ENCODE measurements at places on chromosomes 6 and 20. TPM values are rescaled to one million over a fixed set of nuclear protein-coding genes. Genes with fewer than 3 reads are reported as not detected.

GRCh38 chr6:135630789-135631376 lies 133.3 kb upstream of the AHI1 start:
- no peak for DNase-seq

- DNase-seq: no peak
Observed at GRCh38 chr20:24825591-24825990, 123.5 kb upstream of the CST7 start.

- DNase-seq: peak; percentile 37
Observed at GRCh38 chr6:43891072-43891870, 121.3 kb downstream of the VEGFA start.

- DNase-seq: no peak
Observed at GRCh38 chr20:62148908-62149314, 5.3 kb downstream of the SS18L1 start.

ERVFRD-1 gene
- total RNA-seq: 0.57 TPM

CD40 gene
- 25.2 TPM for total RNA-seq

Data from kidney (tissue), 22 donors.